ENCODE measurements at places on chromosomes 7 and 10.

DNA sequence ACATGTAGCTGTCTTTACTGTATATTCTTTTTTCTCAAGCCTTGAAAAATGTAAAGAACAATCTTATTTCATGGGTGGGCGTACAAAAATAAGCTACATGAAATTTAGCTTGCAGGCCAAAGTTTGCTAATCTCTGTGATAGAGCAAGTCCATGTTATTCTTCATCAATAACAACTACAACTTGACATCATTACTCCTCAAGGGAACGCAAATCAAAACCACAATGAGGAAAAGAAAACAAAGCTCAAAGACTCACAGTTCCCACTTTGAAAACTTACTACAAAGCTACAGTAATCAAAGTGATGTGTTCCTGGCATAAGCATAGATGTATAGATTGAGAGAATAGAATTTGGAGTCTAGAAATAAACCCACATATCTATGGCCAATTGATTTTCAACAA is 62.5 kb downstream of the GNA12 start:
- DNase-seq = no peak

GRCh38 chr10:23585186-23585585 is 146.3 kb downstream of the OTUD1 start:
- DNase-seq = no peak

DNA sequence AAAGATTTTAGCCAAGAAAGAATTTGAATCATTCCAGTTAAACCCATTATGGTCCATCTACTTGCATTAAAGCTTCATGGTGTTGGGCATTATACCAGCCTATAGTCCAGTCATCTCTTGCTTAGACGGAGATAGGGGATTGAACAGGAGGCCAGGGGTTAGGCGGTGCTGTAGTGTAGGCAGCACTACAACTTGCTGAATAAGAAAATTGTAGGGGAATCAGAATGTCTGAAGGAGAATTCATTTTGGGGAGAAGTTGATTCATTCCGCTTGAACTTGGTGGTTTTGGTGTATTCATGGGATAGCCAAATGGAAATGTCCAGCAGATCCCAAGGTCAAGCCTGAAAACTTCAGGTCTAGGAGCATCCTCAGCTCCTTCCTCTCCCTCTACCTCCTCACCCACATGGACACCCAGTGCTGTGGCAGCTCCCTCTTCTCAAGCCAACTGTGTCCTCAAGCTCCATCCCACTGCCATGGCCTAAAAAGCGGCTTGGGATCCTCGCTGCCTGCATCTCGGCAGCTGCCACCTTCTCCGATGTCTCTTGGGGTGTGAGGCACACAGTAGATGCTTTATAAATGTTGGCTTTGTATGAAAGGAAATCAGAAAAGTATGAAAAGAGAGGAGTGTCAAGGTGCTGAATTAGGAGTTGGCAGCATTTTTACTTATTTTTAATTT is 63.6 kb upstream of the MNX1 start:
- DNase-seq = no peak

DNA sequence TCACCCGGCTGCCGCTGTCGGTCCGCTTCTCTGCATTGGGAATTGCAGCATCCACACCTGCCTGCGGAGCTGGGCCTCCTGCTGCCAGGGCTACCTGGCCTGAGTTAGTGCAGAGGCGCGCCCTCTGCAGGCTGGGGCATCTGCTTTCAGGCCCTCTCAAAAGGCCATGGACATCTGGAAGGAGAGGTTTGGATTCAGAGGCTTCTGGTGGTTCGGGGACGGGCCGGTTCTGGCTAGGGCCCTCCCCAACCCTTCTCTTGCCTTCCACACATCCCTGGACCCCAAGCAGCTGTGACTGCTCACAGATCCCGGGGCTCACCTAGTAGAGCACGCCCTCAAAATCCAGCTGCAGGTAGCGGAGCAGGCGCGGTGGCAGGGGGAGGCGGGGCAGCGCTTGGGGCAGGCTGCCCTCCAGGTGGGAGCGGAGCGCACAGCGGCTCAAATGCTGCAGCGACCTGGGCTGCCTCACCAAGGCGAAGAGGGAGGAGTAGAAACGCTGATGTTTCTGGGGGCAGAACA is 8.4 kb upstream of the GBX1 start:
- DNase-seq = no peak

GRCh38 chr10:132464256-132465192 is 67.5 kb downstream of the PWWP2B start:
- DNase-seq = no peak

- no peak for DNase-seq
These were observed 166.0 kb upstream of the COL1A2 start for GRCh38 chr7:94228678-94229077.

- DNase-seq = no peak
These were observed 5.2 kb downstream of the MTG1 start for GRCh38 chr10:133399123-133399601.

DNA sequence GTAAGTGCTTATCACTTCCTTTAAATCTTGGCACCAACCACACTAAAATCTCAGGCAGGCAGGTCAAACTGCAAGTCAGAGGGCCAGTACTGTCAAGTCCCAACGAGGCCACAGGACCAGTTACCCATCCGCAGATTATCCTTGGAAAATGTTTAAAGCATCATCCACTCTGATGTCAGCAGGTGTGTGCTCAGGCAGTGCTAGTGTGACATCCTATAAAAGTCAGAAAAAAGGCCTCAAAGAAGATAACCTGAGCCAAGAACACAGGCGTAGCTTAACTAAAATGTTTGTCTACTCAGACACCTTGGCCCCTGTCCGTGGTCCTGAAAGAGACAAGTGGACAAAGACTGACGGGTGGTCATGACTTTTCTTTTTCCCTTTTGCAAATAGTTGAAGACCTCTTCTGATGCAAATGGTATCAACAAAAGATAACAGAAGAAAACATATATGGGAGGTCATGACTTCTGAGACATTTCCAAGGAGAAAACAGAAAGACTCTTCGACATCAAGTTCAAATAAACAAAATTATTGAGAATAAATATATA is 309.3 kb downstream of the KCNMA1 start:
- DNase-seq = peak; percentile 46

GRCh38 chr10:44745920-44746319 is 165.2 kb upstream of the TMEM72 start:
- DNase-seq = no peak

- DNase-seq = no peak
These were observed 4.4 kb upstream of the STEAP4 start for GRCh38 chr7:88310956-88311674.

DNA sequence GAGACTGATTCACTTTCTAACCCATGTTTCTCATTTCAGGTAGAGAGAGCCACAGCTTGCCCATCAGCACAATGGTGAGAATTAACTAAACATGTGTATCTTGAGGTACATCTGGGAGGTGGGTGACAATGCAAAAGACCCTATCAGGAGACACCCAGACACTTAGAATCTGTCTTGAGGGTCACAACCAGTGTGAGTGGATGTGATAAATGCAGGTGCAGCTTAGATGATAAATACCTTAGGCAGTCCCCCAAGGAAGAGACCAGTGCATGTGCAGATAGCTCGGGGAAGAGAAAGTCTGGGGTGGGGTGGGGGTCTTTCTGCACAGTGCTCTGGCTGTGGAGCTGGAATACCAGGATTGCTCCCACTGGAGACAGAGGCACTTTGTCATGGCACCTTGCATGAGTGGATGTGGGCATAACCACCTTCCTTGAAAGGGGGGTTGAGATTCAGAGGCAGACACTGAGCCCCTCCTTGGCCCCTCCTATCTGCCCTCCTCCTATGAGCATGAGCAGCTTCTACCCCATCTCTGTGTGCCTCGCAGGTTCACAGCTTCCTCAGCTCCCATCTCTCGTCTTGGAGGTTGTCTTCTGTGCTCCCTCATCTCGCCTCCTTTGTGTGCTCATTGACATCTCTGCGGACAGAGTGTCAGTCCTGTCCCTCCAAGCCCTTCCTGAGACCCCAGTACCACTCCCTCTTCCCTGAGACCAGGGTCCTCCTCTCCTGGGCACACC is 349.8 kb downstream of the TCERG1L start:
- DNase-seq = no peak

- DNase-seq = peak; percentile 99
These were observed 977 bp upstream of the SFR1 start for GRCh38 chr10:104120903-104121484.

DNA sequence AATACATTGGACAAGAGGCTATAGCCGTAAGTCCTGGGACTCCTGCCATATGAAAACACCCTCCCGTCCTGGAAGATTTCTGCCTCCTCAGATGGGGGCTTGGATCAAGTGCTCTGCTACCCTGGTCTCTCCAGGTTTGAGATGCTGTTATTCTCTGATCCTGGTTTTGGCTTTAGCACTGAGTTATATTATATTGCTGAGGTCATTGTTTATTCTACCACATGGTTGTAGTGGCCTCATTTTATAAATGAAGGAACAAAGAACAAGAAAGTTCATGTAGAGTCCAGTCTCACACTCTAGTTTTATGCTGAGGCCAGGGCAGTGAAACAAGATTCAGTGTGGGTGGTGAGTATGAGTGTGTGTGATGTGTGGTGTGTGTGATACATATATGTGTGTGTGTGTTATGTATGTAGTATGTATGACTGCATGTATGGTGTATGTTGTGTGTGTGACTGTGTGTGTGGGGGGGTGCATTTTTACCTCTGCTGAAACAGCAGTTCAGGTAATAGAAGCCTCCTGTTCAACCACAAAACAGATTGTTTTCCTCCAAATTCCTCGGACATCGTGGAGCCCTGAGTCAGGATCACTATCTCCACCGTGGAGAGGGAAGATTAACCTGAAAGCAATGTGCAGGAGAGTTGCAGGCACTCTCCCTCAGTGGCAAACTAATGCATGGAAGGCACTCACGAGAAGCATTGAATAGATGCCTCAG is 80.7 kb downstream of the C7orf25 start:
- peak; percentile 9 for DNase-seq

DNA sequence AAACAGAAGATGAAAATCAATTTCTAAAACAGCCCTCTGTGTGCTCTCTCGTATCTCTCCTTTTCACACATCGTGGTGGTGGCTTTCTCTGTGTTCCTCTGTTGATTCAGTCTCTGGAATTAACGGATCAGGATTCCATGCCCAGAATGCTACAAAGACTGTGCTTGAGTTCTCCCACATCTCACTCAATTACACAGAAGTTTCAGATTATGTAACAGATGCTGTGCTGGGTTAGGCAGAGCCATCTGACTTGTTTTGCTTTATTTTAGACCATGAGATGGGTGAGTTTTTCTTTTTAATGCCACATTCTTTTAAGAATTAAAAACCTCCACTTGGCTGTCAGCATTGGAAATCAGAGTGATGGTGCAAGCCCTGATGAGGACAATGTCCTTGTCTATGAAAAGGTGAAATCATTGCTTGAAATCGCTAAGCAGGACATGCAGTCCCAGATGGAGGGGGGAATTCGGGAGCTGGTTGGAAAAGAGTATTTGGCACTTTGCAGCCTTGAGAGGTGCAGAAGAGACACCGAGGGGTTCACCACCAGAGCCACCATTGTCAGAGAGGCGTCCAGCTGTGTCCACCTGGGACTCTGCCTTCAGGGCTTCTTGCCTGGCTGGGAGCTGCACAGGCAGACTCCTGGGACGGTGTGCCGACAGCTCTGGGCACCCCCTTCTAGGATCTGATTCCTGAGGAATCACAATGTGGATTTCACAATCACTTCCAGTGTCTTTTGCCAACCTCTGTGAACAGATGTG is 80.4 kb downstream of the EGFR start:
- DNase-seq = no peak

DNA sequence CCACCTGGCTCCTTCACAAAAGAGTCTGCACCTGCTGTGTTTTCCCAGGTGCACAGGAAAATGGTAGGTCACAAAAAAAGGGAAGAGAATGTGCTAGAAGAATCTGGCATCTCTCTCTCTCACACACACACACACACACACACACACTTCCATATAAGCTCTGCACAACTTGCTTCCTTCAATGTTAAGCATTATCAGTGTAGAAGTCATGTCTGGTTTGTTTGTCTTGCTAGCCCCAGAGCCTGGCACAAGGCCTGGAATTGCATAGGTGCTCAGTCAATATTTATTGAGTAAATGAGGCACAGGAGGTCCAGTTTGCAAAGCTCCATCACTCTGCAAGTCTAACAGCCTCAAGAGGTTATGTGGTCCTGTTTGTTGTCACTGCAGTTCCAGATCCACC is 867.3 kb upstream of the AUTS2 start:
- no peak for DNase-seq

- DNase-seq = no peak
These were observed 15.9 kb downstream of the YKT6 start for GRCh38 chr7:44216521-44217222.

GRCh38 chr7:67547183-67547907 is 550.7 kb downstream of the TYW1 start:
- no peak for DNase-seq

DNA sequence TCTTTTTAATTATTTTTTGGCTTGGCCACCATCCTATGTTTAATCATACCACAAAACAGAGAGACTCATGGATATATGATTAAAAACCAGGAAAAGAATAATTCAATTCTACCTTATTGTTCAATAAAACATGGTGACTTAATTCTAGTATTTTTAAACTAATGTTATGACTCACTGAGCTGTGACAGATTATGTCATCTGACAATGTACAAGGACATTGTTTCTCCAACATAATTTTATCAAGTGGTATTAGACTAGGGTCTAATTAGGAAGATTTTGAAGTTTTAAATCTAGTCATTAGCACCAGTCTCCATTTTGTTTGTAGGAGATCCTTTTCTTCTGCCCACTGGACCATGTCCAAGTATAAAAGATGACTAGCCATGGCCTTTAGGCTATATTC is 199.3 kb upstream of the MDFIC start:
- no peak for DNase-seq

GRCh38 chr7:29461996-29462395 is 101.6 kb upstream of the PRR15 start:
- no peak for DNase-seq

DNA sequence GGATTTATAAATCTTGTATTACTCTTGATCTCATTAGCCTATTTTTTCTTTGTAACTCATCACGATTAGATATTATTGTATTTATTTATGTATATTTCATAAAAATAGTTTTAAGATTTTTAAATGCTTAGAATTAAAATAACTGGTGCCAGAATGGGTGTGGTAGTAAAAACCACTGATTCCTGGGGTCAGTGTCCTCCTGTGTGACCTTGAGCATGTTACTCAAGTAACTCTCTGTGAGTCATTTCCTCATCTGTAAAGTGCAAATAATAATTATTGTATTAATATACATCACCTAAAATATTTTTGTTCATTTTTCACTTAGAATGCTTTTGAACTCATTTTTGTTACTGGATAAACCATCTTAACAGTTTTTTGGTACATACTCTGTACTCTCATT is 91.3 kb upstream of the TMEM229A start:
- no peak for DNase-seq

All from mesenchymal stem cell (in vitro differentiated cells and primary cell).